Naive thymus-derived CD4-positive, alpha-beta T cell (primary cell): ENCODE measurements at places on chromosomes 6 and 20. TPM values are rescaled to one million over a fixed set of nuclear protein-coding genes. Genes with fewer than 3 reads are reported as not detected.

Gene COL11A2
- 2.5 TPM for total RNA-seq

Gene MYLK2
- total RNA-seq = not detected

Gene SLC22A2
- not detected for total RNA-seq

Gene PI3
- total RNA-seq = not detected

Gene TBX18
- total RNA-seq = not detected

Gene RSPH3
- 3.6 TPM for total RNA-seq

Gene GPLD1
- total RNA-seq = 0.31 and 0.44 TPM in 2 replicates

DNA sequence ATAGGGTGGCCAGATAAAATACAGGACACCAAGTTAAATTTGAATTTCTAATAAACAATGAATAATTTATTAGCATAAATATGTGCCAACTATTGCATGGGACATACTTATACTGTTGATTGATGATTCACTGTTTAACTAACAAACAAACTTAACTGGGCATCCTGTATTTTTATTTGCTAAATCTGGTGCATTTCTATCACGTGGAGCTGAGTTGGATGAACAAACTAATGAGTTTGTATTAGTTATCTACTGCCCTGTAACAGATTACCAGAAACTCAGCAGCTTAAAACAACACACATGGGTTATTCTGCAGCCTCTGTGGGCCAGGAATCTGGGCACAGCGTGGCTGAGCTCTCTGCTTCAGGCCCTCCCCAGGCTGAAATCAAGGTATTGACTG, 28.2 kb upstream of the PMEPA1 start:
- no peaks in the 10 kb centered on the region for H3K4me1 ChIP-seq
- no peaks in the 10 kb centered on the region for H3K36me3 ChIP-seq
- DNase-seq = no peak
- H3K27ac ChIP-seq = no peak overlapping the region
- no peaks in the 10 kb centered on the region for H3K27me3 ChIP-seq

DNA sequence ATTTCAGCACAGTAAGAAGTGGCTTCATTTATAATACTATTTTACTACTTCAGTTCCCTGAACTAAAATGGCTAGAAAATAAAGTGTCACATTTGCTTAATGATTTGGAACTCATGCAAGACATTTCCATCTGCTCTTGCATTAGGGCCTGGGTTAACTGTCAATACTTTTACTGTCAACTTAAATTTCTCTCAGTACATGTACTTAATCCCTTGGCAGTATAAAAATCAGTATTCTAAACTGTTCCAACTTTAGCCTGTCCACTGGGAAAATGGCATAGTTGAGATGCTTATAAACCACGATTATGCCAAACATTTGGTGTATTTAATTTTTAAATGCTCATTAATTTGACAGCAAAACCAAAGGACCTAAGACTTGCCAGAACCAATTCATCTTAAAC, 154.5 kb downstream of the ASCC3 start:
- no peaks in the 10 kb centered on the region for H3K27me3 ChIP-seq
- H3K27ac ChIP-seq = no peak overlapping the region
- H3K4me1 ChIP-seq = no peaks in the 10 kb centered on the region
- DNase-seq = no peak
- no peak overlapping the region for H3K4me3 ChIP-seq

GRCh38 chr6:102717737-102718456, 1324.4 kb downstream of the GRIK2 start:
- H3K4me3 ChIP-seq = no peak overlapping the region
- no peaks in the 10 kb centered on the region for H3K4me1 ChIP-seq
- H3K27ac ChIP-seq = no peak overlapping the region
- no peaks in the 10 kb centered on the region for H3K36me3 ChIP-seq
- H3K27me3 ChIP-seq = no peaks in the 10 kb centered on the region
- DNase-seq = no peak

DNA sequence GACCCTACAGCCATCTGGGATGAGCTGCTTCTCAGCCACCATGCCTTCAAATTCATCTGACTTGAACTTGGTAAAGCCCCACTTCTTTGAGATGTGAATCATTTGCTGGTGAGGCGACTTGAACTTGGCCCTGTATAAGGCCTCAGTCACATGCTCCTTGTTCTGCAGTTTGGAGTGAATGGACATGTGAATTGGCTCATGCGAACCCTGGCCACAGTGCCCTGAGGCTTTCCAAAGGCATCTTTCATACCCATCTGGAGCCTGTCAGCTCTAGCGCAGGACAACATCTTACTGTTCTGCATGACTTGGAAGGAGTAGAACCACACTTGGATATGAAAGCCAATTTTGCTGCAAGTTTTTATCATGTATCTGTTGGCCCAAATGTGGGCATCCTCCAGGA, 244.0 kb upstream of the FAM83B start:
- H3K27me3 ChIP-seq = no peaks in the 10 kb centered on the region
- H3K27ac ChIP-seq = no peak overlapping the region
- no peaks in the 10 kb centered on the region for H3K4me1 ChIP-seq
- H3K4me3 ChIP-seq = no peak overlapping the region
- no peaks in the 10 kb centered on the region for H3K36me3 ChIP-seq

- H3K36me3 ChIP-seq = no peaks in the 10 kb centered on the region
- H3K4me1 ChIP-seq = peaks cover 4% of the 10 kb centered on the region
- H3K27me3 ChIP-seq = no peaks in the 10 kb centered on the region
Observed at GRCh38 chr20:34680586-34681175, 3.8 kb upstream of the PIGU start.

DNA sequence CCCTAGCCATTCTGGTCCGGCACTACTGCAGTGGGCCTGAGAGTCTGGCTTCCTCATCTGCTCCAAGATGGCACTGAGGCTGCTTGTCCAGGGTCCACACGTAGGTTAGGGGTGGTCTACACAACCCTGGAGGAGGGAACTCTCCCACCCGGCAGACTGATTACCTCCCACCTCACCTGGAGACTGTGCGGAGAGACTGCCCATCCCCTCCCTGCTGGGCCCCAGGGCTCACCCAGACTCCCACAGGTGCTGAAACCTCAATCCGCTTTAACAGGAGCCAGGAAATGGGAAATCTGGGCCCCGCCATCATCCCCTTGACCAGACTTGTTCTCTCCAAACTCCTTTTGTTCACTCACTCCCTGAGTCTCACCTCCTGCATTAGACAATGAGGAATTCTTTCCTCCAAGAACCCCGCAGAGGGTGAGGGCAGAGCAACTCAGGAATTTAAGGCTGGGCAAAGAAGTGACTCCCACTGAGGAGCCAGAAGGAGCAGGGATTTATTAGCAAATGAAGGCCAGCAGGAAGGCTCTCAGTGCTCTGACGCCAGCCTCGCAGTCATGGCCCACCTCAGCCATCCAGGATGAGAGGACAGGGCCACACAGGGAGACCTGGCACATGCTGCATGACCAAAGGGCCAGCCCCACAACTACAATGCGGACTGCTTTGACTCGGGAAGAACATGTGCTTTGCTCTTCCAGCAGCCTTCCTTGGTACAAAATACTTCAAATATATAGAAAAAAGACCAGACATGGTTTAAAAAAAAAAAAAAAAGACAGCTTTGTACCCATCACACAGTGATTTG, 53.0 kb downstream of the CDK5RAP1 start:
- H3K36me3 ChIP-seq = no peaks in the 10 kb centered on the region
- H3K27ac ChIP-seq = no peak overlapping the region
- no peaks in the 10 kb centered on the region for H3K4me1 ChIP-seq
- H3K27me3 ChIP-seq = no peaks in the 10 kb centered on the region

DNA sequence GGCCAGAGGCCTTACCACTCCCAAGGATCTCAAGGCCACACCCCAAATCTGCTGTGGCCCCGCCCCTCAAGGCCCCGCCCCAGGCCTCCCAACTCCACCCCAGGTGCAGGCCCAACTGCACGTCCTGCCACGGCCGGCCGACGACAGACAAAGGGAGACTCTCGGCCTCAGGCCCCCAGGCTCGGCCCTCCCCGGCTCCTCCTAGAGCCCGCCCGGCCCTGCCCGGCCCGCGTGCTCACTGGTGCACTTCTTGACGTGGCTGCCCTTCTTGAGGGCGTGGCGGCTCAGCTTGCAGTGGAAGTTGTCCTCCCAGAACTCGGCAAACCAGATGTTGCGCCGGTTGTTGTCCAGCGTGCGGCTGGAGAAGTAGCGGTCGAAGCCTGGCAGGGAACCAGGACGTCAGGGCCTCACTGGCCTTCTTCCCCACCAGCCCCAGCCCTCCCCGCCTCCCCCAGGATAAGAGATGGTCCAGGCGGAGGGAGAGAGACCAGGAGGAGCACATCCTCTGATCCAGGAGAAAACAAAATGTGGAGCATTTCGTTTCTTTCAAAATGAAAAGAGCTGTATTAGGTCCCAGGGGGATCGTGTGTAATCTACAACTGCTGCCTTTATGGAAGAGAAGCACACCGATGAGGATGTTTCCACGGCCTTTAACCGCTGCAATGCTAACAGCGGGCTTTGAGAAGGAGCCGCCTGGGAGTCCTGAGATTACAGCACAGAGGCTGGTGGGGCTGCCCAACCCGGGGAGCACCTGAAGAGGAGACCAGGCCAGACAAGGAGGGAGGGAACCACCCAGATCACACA, 89.4 kb downstream of the GRM4 start:
- no peaks in the 10 kb centered on the region for H3K4me1 ChIP-seq
- H3K27ac ChIP-seq = no peak overlapping the region
- H3K27me3 ChIP-seq = no peaks in the 10 kb centered on the region
- no peaks in the 10 kb centered on the region for H3K36me3 ChIP-seq
- H3K4me3 ChIP-seq = no peak overlapping the region
- no peak for DNase-seq

DNA sequence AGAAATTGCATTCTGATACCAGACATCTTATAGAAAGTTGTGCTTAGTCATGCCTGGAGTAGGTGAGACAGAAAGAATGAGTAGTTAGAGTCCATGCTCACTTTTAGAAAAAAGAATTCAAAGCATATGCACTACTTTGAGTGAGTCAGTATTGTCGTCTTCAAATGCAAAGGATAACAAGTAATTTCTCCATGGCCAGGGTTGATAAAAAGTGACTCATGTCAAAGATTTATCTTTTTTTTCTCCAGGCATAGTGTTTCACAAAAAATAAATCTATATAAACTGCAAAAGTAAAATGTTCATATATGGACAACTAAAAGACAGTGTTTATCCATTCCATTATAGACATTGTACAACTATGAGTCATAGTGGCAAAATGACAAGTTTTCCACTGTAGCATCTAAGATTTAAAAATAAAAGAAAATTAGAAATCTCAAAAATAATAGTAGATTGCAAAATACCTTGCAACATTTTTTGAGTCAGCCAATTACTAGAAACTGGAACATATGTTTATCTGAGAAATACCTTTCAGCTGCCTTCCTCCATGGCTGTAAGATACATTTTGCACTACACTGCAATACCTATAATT, 329.6 kb downstream of the GRIK2 start:
- H3K27ac ChIP-seq = no peak overlapping the region
- H3K4me3 ChIP-seq = no peak overlapping the region
- no peaks in the 10 kb centered on the region for H3K4me1 ChIP-seq
- H3K36me3 ChIP-seq = no peaks in the 10 kb centered on the region

- H3K36me3 ChIP-seq = no peaks in the 10 kb centered on the region
- no peak overlapping the region for H3K4me3 ChIP-seq
- no peaks in the 10 kb centered on the region for H3K27me3 ChIP-seq
- no peak for DNase-seq
Observed at GRCh38 chr6:131694832-131695426, 6.3 kb downstream of the OR2A4 start.

- H3K27ac ChIP-seq = no peak overlapping the region
- no peaks in the 10 kb centered on the region for H3K27me3 ChIP-seq
- H3K36me3 ChIP-seq = no peaks in the 10 kb centered on the region
- H3K4me1 ChIP-seq = no peaks in the 10 kb centered on the region
- DNase-seq = no peak
Observed at GRCh38 chr20:52096117-52096516, 95.5 kb downstream of the ZFP64 start.

DNA sequence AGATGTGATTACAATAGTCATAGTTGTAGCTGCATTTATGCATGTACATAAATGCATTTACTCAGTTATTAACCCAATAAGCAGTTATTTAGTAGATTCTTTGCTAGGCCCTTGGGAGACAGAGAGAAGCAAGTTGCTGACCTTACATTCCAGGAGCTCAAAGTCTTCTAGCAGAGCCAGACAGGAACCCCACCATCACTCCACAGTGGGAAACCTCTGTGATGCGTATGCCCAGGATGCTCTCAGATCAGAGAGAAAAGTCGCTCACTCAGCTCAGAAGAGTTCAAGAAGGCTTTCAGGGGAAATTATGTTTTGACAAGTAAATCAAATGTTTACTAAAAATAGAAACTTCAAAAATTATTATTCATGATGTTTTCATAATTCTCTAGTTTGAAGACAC, 146.3 kb upstream of the EXOC2 start:
- H3K36me3 ChIP-seq = no peaks in the 10 kb centered on the region
- H3K4me3 ChIP-seq = no peak overlapping the region
- H3K4me1 ChIP-seq = no peaks in the 10 kb centered on the region
- no peak for DNase-seq
- H3K27ac ChIP-seq = no peak overlapping the region
- no peaks in the 10 kb centered on the region for H3K27me3 ChIP-seq

- H3K27ac ChIP-seq = no peak overlapping the region
- H3K4me1 ChIP-seq = peaks cover 5% of the 10 kb centered on the region
- no peaks in the 10 kb centered on the region for H3K36me3 ChIP-seq
- no peak for DNase-seq
- H3K27me3 ChIP-seq = no peaks in the 10 kb centered on the region
Observed at GRCh38 chr6:14079433-14079832, 38.1 kb upstream of the CD83 start.

DNA sequence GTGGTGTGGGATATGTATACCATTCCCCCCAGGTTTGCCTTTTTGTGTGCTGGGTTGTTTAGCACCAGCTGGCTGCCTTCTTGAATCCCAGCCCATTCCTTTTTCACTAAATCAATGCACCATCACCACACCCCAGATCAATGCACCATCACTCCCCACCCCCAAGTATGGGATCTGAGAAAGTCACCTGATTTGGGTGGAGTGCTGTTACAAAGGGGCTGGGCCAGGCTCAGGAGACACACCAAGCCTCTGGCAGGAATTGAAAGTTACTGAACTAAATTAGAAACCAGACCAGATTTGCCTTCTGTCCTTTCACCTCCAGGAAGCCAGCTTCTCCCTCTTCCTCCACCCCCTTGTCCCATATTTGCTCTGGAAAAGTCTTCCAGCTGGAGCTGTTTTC, 19.6 kb upstream of the PKHD1 start:
- H3K36me3 ChIP-seq = no peaks in the 10 kb centered on the region
- no peak for DNase-seq
- no peak overlapping the region for H3K4me3 ChIP-seq
- H3K4me1 ChIP-seq = no peaks in the 10 kb centered on the region

GRCh38 chr6:68973066-68973465, 338.0 kb downstream of the ADGRB3 start:
- H3K27me3 ChIP-seq = no peaks in the 10 kb centered on the region
- H3K36me3 ChIP-seq = no peaks in the 10 kb centered on the region
- no peaks in the 10 kb centered on the region for H3K4me1 ChIP-seq
- H3K27ac ChIP-seq = no peak overlapping the region
- no peak overlapping the region for H3K4me3 ChIP-seq
- no peak for DNase-seq

DNA sequence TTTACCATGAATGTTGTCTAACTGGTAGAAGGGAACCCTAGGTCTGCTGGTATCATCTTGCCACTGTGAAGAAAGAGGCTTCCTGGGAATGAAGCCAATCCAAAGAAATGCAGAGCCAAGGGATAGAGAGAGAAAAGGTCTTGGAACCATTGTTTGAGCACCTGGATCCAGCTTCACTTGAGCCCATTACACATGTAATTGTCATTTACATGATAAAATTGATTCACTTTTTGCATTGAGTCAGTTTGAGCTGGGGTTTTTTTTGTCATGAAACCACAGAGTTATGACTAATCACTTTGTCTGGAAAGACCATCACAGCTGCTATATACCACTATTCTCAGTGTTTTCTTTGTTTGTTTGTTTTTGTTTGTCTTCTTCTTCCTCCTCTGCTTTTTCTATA, 112.3 kb downstream of the CBLN4 start:
- H3K27ac ChIP-seq = no peak overlapping the region
- H3K27me3 ChIP-seq = no peaks in the 10 kb centered on the region
- no peaks in the 10 kb centered on the region for H3K36me3 ChIP-seq
- no peaks in the 10 kb centered on the region for H3K4me1 ChIP-seq
